Central memory CD8-positive, alpha-beta T cell (primary cell): ENCODE measurements at places on chromosomes 5 and 9.

DNA sequence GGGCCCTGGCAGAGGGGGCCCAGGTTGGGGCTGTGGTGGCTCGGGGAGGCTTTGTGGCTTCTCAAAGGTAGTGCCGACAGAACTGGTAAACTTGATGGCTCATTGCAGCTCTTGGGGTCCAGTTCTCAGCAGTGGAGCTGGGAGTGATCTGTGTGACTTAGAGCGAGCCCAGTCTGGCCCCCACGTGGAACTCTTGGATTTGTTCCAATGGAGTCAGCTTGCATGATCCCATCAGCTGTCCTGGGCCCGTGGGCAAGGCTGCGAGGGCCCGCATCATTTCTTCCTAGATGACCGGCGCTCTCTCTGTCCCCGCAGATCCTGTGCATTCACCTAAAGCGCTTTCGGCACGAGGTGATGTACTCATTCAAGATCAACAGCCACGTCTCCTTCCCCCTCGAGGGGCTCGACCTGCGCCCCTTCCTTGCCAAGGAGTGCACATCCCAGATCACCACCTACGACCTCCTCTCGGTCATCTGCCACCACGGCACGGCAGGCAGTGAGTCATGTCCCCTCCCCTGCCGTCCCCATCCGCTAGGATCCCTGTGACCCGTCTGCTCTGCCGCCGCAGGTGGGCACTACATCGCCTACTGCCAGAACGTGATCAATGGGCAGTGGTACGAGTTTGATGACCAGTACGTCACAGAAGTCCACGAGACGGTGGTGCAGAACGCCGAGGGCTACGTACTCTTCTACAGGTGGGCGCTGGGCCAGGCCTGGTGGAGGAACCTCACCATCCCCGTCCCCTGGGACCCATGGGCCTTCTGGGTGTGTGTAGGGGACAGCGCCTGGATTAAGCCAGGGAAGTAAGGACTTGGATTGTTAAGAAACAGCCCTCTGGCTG is 39.2 kb downstream of the USP20 start:
- no peak for DNase-seq

DNA sequence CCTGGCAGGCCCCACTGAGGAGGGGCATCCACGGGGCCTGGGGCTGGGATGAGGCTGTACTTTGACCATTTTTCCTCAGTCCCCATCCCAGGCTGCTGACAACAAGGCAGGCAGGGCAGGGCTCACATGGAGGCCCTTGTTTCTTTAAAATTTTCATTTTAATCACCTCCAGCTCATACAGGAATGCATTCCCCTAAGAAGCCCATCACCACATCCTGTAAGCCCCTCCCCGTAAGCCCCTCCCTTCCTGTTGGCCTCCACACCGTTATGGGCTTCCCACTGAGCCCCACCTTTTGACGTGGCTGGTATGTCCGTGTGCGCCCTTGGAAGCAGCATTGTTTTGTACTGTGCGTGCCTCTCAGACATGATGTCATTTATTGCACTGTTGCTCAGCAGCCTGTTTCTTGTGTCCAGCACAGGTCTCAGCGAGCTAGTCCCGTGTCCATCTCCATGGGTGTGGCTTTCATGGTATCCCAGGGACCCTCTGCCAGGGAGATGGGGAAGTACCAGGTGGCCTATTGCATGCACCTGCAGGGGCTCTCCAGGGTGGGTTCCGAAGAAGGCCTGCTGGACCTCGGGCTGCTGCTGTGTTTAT is 22.4 kb downstream of the PHF2 start:
- DNase-seq = no peak

DNA sequence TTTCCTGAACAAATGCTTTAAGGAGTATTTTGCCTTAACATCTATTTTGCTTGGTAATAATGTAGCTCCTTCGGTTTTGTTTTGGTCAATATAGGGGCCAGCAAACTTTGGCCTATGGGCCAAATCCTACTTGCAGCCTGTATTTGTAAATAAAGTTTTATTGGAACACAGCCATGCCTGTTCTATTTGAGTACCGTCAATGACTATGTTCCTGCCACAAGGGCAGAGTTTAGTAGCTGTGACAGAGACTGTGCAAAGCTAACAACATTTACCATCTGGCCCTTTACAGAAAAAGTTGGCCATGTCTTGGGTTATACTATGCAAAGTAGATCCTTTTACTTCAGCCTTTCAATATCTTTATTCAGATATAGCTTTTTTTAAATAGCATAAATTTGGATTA is 113.4 kb downstream of the NR3C1 start:
- DNase-seq = no peak

DNA sequence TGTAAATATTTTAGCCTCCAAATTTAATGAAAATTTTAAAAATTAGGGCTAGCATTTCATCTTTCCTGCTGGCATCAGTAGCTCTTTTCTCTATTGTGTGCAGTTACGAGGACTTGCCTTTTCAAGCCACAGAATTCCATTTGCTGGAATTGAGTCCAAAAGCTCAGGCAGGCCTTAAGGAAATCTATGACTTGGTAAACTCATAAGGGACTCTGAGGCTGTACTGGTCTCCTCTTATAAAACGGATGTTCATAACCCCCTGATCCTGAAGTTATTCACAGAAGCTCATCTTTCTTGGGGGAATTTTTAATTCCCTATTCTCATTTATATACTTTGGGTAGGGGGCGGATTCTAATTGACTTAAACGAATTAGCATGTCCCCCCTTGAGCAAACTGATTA is 23.4 kb downstream of the ANKRA2 start:
- no peak for DNase-seq

- DNase-seq = no peak
Measured at GRCh38 chr5:68707575-68707974, 386.2 kb upstream of the SLC30A5 start.

GRCh38 chr5:143896966-143897365 is 85.0 kb downstream of the HMHB1 start:
- no peak for DNase-seq

DNA sequence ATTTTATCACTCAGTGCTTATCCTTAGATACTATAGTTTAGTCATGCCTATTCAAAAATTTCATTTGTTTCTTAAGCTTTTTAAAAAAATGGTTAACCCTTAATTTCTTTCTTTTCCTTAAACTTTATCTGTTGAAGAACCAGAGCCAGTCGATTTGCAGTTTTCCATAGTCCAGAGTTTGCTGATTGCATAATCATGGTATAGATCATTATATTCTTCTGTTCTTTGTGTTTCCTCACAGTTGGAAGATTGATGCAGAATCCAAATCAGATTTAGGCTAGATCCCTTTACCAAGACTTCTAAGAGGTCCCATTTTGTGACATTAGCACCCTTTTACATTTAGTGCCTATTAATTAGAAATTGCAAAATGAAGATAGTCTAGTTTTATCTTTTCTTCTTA is 18.0 kb downstream of the TMEM38B start:
- DNase-seq = no peak

GRCh38 chr5:52674815-52675545 is 112.7 kb upstream of the ITGA1 start:
- DNase-seq = no peak
